T-cell (primary cell): ENCODE measurements at places on chromosomes 2 and 18.

DNA sequence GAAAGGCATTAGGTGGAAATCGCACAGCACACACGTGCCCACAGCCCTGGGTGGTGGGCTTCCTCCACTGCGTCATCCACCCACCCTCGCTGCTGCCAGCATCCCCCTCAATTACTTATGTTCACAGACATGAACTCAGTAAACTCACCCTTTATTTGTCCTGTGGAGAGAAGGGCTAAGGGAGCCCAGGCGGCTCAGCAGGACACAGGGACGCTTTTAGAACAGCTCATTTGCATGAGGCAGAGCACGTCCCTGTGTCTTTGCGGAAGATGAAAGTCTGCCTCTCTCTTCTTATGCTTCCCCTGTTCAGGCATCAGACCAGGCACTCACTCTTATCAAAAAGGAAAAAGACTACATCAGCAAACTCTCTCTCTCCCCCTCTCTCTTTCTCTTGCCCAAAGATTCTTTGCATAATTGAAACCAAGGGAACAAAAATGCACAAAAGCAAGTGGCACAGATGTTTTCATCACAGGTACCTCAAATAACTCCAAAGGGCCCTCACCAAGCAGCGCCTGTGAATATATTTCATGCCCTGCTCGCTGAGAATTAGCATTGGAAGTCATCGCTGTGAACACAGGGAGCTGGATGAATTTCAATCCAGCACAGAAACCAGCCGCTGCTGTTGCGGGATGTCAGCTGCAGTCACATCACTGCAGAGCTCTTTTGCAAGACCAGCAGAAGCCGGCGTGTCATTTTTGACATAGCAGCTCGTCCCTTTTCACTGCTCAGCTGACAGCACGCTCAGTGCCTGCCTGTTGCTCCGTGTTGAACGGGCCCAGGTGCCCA is 376.3 kb upstream of the MYT1L start:
- no peak for DNase-seq

- DNase-seq: no peak
These were observed 908.3 kb upstream of the TMEFF2 start for GRCh38 chr2:193103064-193103463.

GRCh38 chr2:74985978-74986609 is 27.7 kb downstream of the POLE4 start:
- DNase-seq: no peak

GRCh38 chr2:154992826-154993225 is 294.3 kb downstream of the KCNJ3 start:
- DNase-seq: no peak

- DNase-seq: no peak
These were observed 1596.5 kb upstream of the NXPH2 start for GRCh38 chr2:140376686-140377085.

DNA sequence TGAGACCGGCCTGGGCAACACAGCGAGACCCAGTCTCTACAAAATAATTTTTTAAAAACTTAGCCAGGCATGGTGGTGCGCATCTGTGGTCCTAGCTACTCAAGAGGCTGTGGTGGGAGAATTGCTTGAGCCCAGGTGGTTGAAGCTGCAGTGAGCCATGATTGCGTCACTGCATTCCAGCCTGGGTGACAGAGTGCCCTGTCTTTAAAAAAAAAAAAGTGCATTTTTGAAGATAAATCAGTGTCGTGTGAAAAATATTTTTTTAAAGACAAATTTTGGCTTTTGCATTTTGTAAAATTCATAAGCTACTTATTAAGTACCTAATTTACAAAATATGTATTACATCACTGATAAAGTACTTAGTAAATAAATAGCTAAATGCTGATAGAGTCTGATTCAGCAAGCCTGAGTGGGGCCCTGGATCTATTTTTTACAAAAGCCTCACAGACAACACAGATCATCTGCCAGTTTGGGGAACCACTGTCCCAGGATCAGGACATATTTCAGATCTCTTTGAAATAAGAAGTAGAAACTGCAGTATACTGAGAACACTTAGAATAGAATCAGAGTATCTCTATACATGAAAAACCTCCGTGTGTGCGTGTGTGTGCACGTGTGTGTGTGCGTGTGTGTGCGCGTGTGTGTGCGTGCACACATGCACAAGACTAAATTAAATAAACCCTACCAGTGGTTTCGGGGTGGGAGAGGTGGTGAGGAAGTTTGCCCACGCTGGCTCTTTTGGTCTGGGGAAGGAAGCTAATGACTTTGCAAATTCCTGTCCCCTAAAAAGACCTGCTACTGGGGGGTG is 61.6 kb downstream of the AAK1 start:
- DNase-seq: no peak
